Stomach (tissue), 19 donors: ENCODE measurements at places on chromosomes 4 and X. TPM values are rescaled to one million over a fixed set of nuclear protein-coding genes. Genes with fewer than 3 reads are reported as not detected.

The P2RY4 gene
- not detected for polyA plus RNA-seq

The PDCL2 gene
- 0.45 TPM for polyA plus RNA-seq

The NWD2 gene
- polyA plus RNA-seq = not detected

The YY2 gene
- 0.31 TPM for polyA plus RNA-seq

The HTT-AS gene
- not detected for polyA plus RNA-seq

The BEND2 gene
- not detected for polyA plus RNA-seq

The TRIM61 gene
- 0.61 TPM for polyA plus RNA-seq

The PTPN13 gene
- 2.9 TPM for polyA plus RNA-seq

The IBSP gene
- polyA plus RNA-seq = not detected

The BMP2K gene
- 4.7 TPM for polyA plus RNA-seq

The NPY1R gene
- 0.33 TPM for polyA plus RNA-seq

The FAM149A gene
- 16.1 TPM for polyA plus RNA-seq

The PITX2 gene
- not detected for polyA plus RNA-seq

The VMA21 gene
- 5.6 TPM for polyA plus RNA-seq

The CABS1 gene
- not detected for polyA plus RNA-seq

The POU3F4 gene
- polyA plus RNA-seq = not detected

The MAGEC1 gene
- not detected for polyA plus RNA-seq

The CSAG3 gene
- polyA plus RNA-seq = not detected

The MAPK10 gene
- polyA plus RNA-seq = 10.6 TPM

The GPRIN3 gene
- polyA plus RNA-seq = 1.1 TPM

The SPANXB1 gene
- not detected for polyA plus RNA-seq

The SPANXN3 gene
- not detected for polyA plus RNA-seq

The TRIML2 gene
- polyA plus RNA-seq = not detected

The MAGEB10 gene
- not detected for polyA plus RNA-seq

The TRIM75 gene
- polyA plus RNA-seq = not detected

The CCKAR gene
- polyA plus RNA-seq = 9.2 TPM

The SPARCL1 gene
- 191 TPM for polyA plus RNA-seq

The SLC10A4 gene
- polyA plus RNA-seq = 0.38 TPM

The PRDM8 gene
- 2.4 TPM for polyA plus RNA-seq

The ZBED1 gene
- 20.2 TPM for polyA plus RNA-seq

The MAGEA2 gene
- not detected for polyA plus RNA-seq

The SEC24D gene
- polyA plus RNA-seq = 19.6 TPM

The GPC3 gene
- 0.87 TPM for polyA plus RNA-seq

The EDNRA gene
- 4.1 TPM for polyA plus RNA-seq

The PLXNB3 gene
- 5.2 TPM for polyA plus RNA-seq

The AMTN gene
- polyA plus RNA-seq = not detected

The SLC6A14 gene
- 2.8 TPM for polyA plus RNA-seq

The TMPRSS11B gene
- not detected for polyA plus RNA-seq

The TSPAN6 gene
- 19.8 TPM for polyA plus RNA-seq
